ENCODE measurements at places on chromosomes 12 and 14.

DNA sequence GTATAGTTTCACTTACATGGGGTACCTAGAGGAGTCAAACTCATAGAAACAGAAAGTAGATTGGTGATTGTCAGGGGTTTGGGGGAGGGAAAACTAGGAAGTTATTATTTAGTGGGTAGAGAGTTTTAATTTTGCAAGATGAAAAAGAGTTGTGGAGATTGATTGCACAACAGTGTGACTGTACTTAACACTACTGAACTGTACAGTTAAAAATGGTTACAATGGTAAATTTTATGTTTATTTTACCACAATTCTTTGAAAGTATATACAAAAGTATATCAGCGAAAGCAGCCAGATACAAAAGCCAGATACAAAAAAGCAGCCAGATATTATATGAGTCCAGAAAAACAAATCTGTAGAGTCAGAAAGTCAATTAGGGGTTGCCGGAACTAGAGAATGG is 247.6 kb downstream of the IPO8 start:
- DNase-seq: no peak

DNA sequence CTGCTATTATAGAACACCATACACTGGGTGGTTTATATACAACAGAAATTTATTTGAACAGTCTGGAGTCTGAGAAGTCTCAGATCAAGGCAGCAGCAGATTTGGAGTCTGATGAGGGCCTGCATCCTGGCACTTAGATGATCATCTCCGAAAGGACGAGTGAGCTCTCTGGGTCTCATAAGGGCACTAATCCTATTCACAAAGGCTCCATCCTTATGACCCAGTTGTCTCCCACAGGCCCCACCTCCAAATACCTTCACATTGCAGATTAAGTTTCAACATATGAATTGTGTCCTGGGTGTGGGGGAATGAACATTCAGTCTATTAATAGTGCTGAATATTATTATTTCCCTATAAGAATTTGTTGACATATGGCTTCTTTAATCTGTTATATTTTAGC is 53.6 kb downstream of the FBXO34 start:
- DNase-seq: no peak

DNA sequence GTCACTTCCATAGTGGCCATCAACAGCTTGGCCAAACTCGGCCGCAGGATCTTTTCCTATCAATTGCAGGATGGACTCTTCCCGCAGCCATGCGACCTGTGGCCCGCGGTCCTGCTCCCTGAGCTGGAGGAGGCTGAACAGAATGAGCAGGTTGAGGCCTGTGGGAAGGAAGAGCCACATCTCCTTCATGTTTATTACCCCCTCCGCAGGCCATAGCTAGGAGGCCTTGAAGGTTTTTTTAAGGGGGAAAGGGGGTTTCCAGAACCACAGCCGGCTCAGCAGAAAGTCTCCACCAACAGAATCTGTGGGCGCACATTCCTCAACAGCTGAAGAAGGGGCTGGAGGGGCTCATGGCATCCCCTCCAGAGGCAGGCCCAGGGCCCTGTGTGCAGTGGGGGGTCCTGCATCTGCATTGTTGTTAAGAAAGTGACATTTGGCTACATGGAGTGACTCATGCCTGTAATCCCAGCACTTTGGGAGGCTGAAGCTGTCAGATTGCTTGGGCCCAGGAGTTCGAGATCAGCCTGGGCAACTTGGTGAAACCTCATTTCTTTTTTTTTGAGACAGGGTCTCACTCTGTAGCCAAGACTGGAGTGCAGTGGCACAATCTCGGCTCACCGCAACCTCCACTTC is 25.2 kb upstream of the PPP1R13B start:
- no peak for DNase-seq

DNA sequence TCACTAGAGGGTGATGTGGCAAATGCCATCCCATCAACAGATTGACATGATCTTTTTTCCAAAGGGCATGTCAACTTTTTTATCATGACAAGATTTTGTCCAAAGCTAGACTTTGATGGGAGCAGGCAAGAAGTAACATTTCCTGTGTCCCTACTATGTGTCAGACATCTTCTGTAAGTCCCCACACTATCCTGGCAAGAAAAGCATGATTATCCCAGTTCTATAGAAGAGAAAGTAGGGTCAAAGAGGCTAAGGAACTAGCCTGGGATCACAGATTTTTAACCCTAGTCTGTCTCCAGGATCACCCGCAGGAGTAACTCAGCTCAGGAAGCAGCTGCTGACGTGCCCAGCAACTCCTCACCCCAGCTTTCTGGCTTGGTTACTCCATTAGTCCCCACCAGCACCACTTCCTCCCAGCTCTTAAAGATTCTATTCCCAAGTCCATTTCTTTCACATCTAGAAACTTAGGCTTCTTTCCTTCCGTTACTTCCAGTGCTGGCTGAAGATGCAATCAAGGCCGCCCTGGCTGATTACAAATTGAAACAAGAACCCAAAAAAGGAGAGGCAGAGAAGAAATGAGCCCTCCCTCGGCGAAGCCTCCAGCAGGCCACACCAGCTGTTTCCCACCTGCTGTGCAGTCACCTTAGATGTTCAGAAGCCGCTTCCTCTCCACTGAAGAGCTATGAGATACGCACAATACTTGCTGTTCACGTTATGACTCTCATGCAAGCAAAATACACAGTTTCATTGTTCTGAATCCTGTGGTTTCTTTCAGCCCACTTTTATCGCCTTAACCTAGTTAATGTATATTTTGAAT is 6.2 kb downstream of the ISCU start:
- no peak for DNase-seq

GRCh38 chr12:121857322-121858246 is 1.1 kb downstream of the HPD start:
- no peak for DNase-seq

DNA sequence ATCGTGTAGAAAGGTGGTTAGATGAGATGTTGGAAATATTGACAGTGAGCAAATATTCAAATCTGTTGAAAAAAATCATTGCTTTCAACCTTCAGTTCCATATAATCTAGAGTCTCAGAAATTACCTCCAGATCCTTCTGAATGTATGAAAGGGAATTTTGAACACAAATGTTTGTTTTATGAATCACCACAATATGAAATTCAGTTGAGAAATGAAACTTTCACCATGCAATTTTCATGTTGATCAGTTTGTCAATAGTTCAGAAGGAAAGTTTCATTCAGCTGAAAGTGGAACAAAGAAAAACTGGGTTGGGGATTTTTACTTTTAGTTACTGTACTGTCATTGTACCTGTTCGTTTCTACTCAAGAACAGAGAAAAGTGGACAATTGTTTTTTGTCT is 953.6 kb downstream of the SLC6A15 start:
- DNase-seq: no peak

- DNase-seq: no peak
Observed at GRCh38 chr14:46550836-46551235, 100.7 kb downstream of the RPL10L start.

DNA sequence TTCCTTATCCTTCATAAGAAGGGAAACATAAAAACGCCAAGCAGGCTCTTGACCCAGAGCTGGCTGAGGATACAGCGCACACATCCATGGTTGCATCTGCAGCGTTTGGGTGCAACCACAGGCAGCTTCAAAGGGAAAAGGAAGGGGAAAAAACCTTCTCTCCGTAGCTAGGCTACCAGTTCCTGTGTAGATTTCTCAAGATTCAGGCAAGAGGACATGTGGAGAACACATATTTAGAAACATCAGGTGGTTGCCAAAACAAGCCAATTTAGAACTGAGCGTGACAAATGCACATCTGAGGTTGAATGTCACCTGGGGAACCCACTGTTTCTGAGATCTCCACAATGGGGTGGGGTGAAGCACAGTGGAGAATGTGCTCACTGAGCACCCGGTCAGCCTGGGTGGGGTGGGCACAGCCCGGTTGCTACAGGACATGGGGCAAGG is 78.3 kb upstream of the BDKRB2 start:
- DNase-seq: peak; percentile 43

DNA sequence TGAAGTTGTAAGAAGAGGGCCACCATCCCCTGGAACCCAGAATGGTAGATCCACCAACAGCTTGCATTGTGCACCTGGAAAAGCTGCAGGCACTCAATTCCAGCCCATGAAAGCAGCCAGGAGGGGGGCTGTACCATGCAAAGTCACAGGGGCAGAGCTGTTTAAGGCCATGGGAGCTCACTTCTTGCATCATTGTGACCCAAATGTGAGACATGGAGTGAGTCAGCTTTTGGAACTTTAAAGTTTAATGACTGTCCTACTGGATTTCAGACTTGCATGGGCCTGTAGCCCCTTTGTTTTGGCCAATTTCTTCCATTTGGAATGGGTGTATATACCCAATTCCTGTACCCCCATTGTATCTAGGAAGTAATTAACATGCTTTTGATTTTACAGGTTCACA is 50.8 kb downstream of the SLC16A7 start:
- peak; percentile 35 for DNase-seq

GRCh38 chr14:86954623-86955022 is 1038.4 kb downstream of the GALC start:
- no peak for DNase-seq

DNA sequence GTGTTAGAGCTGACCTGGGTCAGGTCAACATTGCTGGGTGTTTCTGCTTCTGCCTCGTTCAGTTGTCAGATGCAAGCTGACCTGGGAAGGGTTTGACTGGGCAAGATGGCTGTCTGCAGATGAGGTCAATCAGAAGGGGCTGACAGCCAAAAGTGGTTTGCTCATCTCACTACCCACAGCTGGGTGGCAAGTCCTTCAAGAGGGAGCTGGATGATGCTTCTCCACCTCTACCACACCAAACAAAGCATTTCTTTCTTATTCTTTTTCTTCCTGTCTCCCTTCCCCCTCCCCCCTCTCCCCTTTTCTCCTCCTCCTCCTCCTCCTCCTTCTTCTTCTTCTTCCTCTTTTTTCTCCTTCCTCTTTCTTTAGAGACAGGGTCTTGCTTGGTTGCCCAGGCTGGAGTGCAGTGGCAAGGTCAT is 268.2 kb upstream of the PLEKHG7 start:
- DNase-seq: no peak

DNA sequence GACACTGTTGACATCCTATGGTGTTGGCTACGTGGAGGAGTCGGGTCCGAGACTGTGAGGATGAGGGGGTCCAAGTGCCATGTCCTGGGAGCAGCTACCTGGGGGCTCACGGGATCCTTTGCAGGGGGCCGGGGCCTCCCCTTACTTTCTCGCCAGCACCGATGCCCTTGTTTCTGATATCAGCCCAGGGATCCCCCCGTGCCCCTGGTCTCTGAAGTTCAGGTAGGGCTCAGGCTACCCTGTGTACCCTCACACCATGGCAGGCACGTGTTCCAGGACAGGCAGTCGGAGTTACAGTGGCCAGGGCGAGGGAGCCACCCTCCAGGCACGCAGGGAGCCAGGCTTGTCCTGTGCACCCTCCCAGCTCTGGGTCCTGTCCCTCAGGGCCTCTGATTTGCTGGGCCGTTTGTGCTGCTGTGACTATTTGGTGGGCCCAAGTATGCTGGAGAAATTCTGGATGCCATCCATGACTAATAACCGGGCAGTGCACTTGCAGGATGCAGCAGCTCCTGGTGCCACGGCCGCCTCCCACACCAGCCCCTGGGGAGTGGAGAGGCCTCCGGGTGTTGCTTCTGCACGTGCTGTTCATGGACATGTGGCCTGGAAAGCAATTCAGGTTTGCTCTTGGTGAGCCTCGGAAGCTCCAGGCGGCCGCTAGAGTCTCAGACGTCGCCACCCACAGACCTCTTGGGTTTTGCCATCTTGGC is 93.1 kb upstream of the SFSWAP start:
- DNase-seq: no peak

- DNase-seq: peak; percentile 50
Observed at GRCh38 chr12:16323010-16323409, 24.4 kb upstream of the MGST1 start.

DNA sequence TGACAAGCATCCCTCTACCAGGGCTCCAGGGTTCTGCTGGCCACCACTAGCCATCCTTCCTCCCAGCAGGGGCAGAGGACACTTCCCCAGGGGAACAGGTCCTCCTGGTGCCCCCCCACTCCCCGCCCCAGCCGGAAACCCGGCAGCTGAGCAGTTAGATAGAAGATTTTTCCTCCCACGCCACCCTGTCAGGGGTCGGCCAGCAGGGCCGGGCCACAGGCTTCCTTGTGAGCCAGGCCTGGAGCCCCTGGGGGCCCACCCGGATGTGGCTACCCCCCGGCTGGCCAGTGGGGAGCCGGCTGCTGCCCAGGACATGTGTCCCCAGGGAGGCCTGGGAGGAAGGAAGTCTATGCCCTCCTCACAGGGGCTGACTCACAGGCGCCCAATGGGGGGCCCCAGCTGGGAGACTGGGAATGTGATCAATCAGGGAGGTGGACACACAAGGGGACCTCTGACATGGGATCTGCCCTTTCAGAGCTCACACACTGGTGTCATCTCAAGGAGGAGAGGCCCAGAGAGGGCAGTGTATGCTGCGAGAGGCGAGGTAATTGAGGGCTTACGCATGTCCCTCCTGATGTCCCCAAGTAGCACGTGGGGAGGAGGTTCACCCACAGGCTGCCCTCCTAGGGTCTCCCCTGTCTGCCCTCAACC is 4.2 kb downstream of the SH2B3 start:
- DNase-seq: peak; percentile 92

DNA sequence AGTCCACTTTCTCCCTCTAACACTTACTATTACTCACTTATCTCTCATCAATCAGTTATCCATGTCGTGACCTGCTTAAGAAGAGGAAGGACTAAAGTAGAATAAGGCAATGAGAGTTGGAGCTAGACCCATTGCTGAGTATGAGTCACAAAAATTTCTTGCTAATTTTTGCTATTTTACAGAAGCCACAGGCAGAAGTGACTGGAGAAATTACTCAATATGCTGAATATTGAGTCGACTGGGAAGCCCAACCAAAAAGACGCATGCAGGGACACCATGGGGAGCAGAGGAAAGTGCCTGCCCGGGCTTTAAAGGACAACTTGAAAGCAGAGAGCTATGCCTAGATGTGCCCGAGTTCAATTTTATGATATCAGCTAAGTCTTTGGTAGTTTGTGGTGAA is 115.4 kb upstream of the FOXG1 start:
- DNase-seq: peak; percentile 24

GRCh38 chr12:124126950-124127655 is 154.1 kb downstream of the ZNF664 start:
- DNase-seq: no peak

DNA sequence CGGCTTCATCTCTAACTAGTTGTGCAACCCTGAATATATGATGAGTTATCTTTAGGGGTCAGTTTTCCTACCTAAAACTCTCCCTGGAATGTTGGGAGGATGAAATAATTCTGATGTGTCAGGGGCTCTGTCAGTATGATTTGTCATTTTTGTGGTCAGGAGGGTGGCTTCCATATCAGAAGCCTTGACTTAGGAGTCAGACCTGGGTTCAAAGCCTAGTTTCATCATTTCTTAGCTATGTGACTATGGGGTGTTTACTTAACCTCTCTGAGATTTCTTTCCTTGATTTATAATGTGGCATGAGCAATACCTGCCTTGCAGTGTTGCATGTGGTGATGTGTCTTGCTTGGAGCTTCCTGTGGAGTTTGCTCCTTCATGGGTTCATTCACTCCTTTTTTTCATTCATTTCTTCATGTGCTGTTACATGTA is 146.8 kb downstream of the CHST11 start:
- DNase-seq: peak; percentile 61

GRCh38 chr14:22450266-22450665 is 138.8 kb downstream of the DAD1 start:
- no peak for DNase-seq

- no peak for DNase-seq
Observed at GRCh38 chr12:68454892-68455291, 122.7 kb upstream of the MDM1 start.

- DNase-seq: peak; percentile 87
Observed at GRCh38 chr12:24911271-24911791, 37.6 kb downstream of the BCAT1 start.

- DNase-seq: peak; percentile 32
Observed at GRCh38 chr14:90556012-90556477, 159.2 kb downstream of the CALM1 start.

Measured in foreskin fibroblast (primary cell).